Mesendoderm (in vitro differentiated cells): ENCODE measurements at places on chromosomes 12 and 14.

DNA sequence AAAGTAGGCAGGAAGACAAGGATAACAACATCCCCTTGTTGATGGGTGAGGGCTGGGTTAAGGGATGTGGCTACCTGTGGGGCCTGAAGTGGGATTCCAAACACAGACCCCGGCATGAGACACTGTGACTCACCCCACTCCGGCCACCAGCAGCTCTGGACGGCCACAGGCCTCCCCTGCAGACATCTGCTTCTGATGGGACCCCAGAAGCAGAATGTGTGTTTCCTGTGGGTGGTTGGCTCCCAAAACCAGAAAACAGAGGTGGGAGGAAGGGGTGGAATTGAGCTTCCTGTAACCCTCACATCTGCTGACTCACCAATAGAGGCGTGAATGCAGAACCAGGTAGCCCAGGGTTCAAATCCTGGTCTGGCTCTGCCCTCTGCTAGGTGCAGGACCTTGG is 216.6 kb upstream of the PWP1 start:
- DNase-seq, result no peak

DNA sequence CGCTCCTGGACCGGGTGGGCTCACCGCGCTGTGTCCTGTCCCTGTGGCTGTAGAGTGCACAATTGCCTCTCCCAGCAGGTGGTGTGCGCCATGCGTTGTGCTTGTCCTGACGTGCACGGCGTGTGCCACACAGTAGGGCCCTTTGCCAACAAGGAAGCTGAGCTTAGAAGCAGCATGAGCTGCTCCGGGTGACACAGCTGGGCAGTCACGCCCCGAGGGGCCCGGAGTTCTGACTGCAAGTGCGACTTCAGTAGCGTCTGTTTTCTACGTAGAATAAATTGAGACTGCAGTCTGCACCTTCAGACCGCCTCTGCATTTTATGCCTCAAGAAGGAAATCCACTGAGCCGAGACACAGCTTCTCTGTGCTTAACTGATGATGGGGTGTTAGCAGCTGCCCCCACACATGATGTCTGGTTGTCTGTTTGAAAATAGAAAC is 81.6 kb downstream of the ADGRD1 start:
- DNase-seq, result no peak

DNA sequence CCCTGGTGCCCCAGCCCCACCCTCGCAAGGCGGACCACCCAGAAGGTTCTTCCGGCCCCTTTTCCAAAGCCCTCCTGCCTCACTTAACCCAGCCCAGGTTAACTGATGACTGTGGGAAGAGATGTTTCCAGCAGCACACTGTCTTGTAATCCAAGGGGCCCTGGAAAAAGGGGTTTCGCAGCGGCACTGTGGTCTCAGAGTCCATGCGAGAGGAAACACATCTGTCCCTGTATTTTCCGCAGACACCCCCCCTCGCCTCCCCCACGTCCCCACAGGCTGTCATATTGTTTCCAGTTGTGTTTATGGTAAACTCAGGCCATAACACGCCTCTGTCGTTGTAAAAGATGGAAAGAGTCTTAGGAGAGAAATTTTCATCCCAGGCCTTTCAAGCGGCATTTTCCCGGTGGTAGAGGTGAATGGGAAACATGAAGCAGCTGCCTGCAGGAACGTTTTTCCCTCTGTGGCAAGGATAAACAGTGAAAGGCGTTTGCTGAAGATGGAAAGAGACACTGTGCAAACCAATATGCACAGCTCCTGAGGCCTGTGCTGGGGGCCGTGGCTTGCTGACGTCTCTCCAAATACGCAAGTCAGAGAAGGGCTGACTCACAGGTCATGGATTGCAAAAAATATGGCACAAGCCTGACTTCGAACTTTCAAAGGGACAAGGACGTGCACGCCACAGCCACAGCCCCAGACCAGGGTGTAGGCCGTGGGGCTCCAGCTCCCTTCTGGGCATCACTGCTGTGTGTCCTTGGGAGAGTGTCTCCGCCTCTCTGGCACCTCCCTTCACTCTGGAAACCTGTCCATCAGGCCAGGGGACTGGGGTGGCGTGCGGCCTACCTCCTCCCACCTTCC is 22.5 kb upstream of the FZD10 start:
- DNase-seq, result no peak

- DNase-seq, result no peak
Observed at GRCh38 chr14:64525354-64525753, 15.2 kb upstream of the HSPA2 start.

DNA sequence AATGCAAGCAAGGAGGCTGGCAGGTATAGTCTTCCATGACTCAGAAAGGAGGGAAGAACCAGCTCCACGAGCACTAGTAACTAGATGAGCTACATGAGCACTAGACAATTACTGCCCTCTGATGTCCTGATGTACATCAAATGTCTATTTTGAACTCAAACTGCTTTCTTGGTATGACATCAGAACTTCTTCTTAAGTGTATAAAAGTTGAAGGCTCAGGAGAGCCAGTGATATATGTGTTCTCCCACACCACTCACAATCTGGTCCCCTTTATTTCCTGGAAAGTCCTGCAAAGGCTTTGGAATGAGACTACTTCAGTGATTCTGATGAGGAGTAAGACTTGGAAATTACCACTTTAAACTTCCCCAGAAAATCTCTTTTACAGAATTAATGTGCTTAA is 18.5 kb upstream of the DHRS7 start:
- no peak for DNase-seq

DNA sequence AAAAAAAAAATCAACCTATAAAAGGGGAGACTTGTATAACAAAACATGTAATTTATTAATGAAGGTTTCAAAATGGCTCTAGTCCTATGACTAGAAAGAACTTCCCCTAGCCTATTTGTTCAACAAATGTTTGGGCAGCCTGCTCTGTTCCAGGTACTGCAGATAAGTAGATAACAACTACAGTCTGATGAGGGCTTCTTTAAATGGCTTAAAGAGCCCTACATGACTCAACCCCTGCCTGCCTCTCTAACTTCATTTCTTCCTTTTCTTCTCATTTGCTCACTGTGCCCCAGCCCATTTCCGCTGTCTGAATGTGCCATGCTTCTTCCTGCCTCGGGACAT is 21.5 kb downstream of the ALDH6A1 start:
- DNase-seq, result no peak

DNA sequence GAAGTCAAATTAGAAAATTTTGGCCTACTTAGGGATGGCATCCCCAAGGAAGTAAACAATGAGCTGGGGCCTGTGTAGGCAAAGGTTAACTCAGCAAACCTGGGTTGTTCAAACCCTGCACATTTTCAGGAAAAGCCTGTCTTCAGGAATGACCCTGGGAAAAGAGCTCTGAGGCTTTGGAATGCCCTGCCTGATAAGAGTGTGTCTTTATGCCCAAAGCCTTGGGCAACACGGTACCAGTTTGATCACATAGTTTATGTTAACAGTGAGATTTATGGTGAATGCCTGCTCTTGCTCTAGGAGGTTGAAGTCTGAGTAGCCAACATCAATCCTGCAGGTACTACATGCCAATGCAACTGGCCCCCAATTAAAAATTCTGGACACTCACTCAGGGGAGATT is 28.2 kb upstream of the STAB2 start:
- no peak for DNase-seq

DNA sequence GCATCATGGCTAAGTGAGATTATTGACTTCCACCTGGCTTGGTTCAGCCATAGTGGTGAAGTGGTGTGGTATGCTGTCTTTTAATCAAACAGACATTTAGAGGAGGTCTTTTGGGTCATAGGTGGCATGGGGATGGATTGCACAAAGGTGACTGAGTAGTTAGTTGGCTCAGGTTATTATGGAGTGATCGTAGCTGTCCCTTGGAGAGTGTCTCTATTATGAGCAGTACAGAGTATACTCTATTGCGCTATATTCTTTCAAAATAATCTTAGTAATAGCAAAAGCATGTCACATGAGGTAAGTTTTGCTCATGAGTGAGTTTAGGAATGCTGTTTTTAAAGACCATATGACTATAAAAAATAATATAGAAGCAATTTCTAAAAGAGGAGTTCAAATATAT is 60.4 kb downstream of the RASSF8 start:
- no peak for DNase-seq

DNA sequence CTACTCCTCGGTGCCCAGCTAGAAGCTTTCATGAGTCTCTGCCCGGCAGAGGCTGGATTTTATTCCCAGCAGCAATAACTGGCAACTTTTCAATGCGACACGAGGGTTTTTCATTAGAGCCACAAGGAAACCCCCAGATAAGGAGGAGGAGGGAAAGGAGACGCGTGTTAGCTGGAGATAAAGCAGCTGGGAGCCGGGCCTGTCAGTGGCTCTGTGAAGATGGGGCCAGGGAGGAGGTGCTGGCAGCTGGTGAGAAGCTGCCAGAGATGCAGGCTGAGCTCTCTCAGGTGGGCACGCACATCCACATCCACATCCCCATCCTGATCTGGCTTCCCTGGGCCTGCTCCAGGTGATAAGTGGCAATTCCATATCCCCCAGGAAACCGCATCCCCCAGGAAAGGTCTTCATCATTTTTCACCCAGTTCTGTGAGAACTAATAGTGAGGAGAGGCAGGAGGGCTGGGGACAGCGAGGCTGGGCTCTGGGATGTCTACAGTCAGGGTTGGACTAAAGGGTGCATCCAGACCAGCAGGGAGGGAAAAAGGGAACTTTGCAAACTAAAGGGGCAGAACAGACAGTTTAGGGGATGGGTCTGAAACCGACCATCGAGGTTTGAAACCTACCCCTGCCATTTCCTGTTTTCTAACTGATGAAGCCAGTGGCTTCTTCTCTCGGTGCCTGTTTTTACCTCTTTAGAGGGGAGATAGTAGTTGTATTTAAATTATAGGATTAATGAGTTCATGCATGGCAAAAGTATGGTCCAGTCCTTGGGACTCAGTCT is 413.2 kb downstream of the DPF3 start:
- no peak for DNase-seq

DNA sequence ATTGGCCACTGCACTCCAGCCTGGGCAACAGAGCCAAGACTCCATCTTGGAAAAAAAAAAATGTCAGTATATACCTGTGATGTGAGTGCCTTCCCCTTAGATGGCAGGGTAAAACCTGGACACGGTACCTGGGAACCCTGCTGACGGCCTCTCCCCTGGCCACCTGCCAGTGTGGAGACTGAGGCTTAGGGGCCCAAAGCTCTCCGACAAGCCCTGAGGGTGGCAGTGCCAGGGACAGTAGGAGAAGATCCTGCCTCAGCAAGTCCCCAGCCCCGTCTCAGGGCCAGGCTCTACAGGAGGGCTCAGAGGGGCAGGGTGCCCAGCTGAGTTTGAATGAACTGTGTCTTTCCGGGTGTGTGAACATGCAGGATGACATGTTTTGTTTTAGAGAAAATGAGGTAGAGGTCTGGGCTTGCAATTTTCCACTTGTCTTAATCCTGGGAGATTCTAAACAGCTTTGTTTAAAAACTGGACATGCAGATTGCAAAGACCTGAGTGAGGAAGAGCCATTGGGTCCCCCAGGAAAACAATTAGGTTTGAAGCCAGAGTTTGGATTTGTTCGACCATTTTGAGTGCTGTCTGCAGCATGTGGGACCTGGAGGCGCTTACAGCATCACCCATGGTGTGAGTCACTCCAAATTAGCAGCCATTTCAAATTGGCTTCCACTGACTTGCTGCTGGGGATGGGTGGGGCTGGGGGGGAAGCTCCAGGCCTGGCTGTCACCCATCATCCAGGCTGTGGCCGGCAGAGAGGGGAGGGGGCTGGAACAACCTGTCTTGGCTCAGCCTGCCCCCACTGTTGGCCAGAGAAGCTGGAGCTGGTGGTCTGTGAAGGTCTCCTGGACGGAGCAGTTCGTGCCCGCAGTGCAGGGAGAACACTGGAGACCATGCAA is 10.8 kb downstream of the TSPAN9 start:
- no peak for DNase-seq

- DNase-seq, result peak; percentile 89
Observed at GRCh38 chr12:113896194-113896593, 69.9 kb downstream of the RBM19 start.

DNA sequence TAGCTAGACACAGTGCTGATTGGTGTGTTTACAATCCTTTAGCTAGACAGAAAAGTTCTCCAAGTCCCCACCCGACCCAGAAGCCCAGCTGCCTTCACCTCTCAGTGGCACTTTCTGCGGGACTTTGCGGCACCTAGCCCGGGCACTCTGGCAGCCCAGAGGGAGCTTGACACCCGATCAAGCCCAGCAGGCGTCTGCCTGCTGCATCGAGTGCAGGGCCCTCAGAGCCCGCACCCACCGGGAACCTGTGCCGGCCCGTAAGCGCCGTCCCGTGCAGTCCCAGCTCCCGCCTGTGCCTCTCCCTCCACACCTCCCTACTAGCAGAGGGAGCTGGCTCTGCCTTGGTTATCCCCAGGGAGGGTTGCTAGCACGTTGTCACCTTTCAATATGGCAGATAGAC is 631.0 kb upstream of the STXBP6 start:
- no peak for DNase-seq

- peak; percentile 79 for DNase-seq
Observed at GRCh38 chr14:59017285-59017965, 171.0 kb upstream of the DAAM1 start.

- DNase-seq, result peak; percentile 95
Observed at GRCh38 chr12:64006211-64006825, 161.8 kb downstream of the SRGAP1 start.

GRCh38 chr14:66507181-66507721 is 696 bp upstream of the GPHN start:
- no peak for DNase-seq

DNA sequence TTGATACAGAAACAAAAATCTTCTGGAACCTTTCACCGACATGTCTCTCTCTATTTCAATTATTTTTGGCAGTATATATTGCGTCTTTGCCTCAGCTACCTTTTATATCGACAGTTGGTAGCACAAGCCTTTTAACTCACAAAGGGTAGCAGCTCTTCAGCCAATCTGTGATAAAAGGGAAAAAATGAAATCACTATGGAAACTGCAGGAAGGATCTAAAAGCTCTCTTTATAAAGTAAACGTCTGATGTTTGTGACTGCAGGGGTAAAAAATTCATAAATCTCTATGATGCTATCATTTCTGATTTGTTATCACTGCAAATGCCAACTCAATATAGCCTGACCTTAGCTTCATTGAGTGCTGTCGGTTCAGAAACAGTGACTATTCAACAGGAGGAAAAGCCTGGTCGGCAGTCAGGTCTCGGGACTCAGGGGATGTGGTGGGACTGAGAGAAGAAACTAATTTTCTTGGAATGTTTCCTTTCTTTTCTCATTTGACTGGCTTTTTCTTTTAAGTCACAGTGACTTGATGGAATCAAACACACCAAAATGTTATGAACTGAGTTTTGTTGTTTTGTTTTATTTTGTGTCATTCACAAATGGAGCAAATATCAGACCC is 5.9 kb upstream of the RMST start:
- no peak for DNase-seq

DNA sequence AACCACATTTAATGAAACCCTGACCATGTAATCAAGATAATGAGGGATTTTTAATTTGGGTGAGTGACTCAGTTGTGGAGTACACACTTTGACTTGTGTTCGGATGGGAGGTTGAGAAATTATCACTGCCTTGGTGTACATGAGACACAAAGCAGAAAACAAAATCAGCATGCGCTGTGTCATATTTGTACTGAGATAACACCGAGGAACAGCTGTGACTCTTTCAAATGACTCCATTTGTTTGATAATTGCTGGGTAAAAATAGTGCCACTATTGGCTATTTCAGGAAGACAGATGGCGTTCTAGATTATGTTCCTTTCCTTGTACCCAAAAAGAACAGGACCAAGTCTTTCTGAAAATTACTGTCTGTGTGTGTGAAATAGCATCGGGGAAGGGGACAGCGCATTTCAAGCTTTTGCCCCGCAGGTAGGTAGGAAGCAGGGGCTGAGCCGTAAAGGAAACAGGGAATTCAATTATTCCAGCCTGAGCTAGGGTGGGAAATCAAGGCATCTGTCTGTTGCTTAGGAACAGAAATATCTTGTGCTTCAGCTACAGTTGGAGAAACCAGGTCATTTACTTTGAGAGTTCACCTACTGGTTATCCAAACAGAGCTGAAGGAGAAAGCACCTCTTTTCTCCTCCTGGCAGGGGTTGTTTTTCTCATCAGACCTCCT is 114.3 kb downstream of the SNAPC1 start:
- DNase-seq, result no peak
